ENCODE measurements at places on chromosomes 7 and 10.
A peak's percentile ranks its signal among the peaks of the same experiment; 100 is the strongest.

- DNase-seq = peak; percentile 27
- H3K4me3 ChIP-seq = no peak overlapping the region
- H3K36me3 ChIP-seq = no peaks in the 10 kb centered on the region
- no peaks in the 10 kb centered on the region for H3K27me3 ChIP-seq
These were observed 447.9 kb upstream of the PFKP start for GRCh38 chr10:2619472-2619871.

DNA sequence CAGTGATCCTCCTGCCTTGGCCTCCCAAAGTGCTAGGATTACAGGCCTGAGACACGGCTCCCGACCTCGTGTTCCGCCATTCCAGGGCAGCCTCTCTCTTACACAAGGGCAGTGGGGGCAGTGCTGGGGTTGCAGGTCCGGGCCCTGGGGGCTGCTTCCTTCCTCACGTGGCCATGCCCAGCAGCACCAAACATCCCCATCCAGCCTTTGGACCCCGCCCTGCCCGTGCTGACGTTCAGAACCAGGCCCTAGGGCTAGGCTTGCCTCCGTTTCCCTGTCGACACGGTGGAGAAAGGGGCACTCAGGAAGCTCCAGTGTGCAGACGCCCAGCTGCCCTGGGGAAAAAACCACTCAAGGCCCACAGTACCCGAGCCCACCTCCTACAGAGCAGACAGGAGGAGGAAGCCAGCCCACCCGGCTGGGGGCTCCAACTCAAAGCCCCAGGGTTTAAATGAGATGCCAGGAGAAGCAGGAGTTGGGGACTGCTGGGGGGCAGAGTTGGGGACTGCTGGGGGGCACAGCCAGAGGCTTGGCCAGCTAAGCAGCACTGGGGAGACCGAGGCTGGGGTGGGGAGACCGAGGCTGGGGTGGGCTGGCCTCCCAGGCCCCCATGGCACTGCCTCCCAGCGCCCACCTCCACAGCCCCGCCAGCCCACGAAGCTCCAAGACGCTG lies 35.9 kb downstream of the ADAP1 start:
- DNase-seq = no peak
- no peak overlapping the region for H3K4me3 ChIP-seq
- H3K36me3 ChIP-seq = no peaks in the 10 kb centered on the region
- no peaks in the 10 kb centered on the region for H3K27me3 ChIP-seq

GRCh38 chr10:129965425-129965808 lies 1.3 kb upstream of the EBF3 start:
- peak overlapping the region; percentile 8 for H3K4me3 ChIP-seq
- H3K4me1 ChIP-seq = peaks cover 13% of the 10 kb centered on the region

- no peak overlapping the region for H3K27ac ChIP-seq
- no peak for DNase-seq
- H3K4me1 ChIP-seq = no peaks in the 10 kb centered on the region
- no peak overlapping the region for H3K4me3 ChIP-seq
- H3K36me3 ChIP-seq = no peaks in the 10 kb centered on the region
These were observed 71.7 kb upstream of the TPK1 start for GRCh38 chr7:144907577-144907976.

DNA sequence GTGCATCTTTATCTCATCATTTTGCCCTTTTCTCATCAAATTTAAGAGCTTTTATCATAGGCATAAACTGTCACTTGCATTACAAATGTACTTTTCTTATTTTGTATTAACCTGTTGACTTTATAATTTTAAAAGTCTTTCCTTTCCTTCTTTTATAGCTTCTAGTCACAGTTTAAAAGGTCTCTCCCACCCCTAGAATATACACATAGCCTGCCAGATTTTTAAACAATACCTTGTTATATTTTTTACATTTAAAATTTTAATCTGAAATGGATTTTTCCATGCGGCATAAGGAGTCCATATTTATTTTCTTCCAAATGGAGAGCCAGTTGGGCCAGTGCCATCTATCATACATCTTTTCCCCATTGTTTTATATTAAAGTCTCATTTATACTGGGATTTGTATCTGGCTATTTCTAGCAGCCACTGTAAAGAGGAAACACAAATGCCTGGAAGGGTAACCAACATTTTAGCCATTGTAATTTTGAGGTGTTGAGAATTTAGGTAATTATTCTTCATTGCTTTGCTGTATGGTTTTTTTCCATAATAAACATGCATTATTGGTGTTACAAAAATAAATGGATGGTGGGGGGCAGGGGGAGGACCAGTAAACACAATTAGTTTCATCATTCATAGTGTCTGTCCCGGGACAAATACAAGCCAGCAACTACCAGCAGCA lies 92.8 kb downstream of the CCDC71L start:
- no peak overlapping the region for H3K4me3 ChIP-seq
- no peak overlapping the region for H3K27ac ChIP-seq
- H3K36me3 ChIP-seq = no peaks in the 10 kb centered on the region
- H3K27me3 ChIP-seq = no peaks in the 10 kb centered on the region
- H3K4me1 ChIP-seq = no peaks in the 10 kb centered on the region

- no peaks in the 10 kb centered on the region for H3K4me1 ChIP-seq
- no peaks in the 10 kb centered on the region for H3K36me3 ChIP-seq
- H3K27ac ChIP-seq = no peak overlapping the region
- DNase-seq = no peak
- H3K4me3 ChIP-seq = no peak overlapping the region
- no peaks in the 10 kb centered on the region for H3K27me3 ChIP-seq
These were observed 363.5 kb upstream of the NUPR2 start for GRCh38 chr7:56479748-56480147.

DNA sequence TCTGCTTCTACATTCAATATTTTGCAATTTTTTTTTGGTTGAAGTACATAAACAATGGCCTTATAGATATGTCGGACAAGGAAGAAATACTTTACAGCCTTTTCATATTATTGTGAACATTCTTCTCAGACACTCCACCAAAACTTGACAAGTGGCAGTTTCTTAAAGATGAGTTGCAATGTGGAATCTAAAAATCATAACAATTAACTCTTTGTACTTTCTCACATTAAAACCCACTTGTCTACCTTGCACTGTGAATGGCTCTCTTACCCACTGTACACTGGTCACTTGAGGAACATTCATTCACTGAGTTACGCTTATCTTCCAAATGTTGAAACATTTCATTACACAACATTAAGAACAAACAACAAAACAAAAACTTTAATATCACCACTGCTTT lies 44.2 kb downstream of the ARHGAP12 start:
- no peak overlapping the region for H3K27ac ChIP-seq
- no peaks in the 10 kb centered on the region for H3K36me3 ChIP-seq
- no peaks in the 10 kb centered on the region for H3K4me1 ChIP-seq
- H3K4me3 ChIP-seq = no peak overlapping the region
- no peaks in the 10 kb centered on the region for H3K27me3 ChIP-seq

DNA sequence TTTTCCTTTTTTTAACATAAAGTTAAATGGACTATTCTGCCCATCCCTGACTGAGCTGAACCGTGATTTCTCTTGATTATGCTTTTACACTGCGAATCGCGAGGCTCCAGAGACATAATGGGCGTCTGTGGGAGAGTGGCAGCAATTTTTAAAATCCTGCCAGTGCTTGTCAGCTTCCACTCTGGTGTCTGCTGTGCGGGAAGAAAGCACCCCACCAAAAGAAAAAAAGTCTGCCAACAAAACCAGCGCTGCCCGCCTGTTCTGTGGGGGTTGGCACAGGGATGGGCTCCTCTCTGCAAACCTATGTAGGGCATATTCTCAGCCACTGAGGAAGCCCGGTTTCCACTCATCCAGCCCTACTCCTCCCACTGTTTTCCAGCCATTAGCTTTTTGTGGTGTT lies 592.3 kb upstream of the GALNT17 start:
- no peak overlapping the region for H3K4me3 ChIP-seq
- no peak overlapping the region for H3K27ac ChIP-seq
- no peaks in the 10 kb centered on the region for H3K4me1 ChIP-seq
- no peaks in the 10 kb centered on the region for H3K36me3 ChIP-seq

DNA sequence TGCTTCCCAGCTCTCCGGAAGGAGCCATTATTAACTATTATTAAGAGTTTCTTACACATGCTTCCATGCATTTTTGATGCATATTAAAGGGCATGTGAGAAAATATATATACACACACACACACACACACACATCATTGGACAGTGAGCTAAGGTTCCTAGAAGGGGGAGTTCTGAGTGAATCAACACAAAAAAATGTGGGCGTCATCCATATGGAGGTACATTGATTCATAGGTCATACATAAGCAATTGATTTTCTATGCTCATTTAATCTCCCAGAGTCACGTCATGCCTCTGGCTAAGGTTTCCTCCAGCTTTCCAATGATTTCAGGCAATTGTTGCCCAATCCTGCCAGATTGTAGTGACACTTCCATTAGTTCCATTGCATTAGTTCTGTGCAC lies 269.4 kb downstream of the DNAJB9 start:
- no peak overlapping the region for H3K27ac ChIP-seq
- no peak for DNase-seq
- H3K4me3 ChIP-seq = no peak overlapping the region
- no peaks in the 10 kb centered on the region for H3K36me3 ChIP-seq

DNA sequence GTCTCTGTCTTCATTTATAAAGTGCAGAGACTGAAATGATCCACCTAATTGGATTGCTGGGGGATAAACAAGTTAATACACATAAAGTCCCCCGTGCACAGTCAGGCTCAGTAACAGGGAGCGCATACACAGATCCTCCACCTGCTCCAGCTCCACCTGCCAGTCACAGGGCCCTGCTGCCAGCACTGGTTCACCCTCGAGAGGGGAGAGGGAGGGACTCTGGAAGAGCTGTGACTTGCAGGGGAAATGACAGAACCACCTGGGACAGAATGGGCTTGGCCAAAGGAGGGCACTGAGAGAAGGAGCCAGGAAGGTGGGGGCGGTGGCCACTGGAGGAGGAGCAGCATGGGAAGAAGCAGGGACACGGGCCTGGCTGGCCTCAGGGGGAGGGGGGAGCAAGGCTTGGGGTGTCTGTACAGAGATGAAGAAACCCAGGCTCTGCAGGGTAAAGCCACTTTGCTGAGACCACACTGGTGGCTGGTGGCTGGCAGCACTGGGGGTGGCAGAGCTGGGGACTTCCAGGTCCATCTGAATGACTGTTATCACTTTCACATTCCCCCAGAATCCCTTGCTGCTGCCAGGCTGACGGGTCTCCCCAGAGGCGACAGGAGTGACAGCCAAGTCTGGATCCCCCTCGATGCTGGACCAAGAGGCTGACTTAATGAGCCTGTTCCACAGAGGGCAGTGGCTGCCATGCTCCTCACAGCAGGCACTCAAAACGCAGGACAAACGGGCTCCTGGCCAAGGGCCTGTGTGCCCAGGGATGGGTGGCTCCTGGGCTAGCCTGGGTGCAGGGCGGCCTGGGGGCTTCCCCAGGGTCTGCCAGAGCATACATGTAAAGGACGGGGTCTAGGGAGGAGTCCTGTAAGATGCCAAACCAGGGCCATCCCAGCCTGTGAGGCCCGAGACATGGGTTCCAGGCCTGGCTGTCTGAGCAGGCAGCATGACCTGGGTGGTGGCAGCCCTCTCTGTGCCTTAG lies 151.1 kb downstream of the SH3PXD2A start:
- no peak for DNase-seq
- no peaks in the 10 kb centered on the region for H3K4me1 ChIP-seq

DNA sequence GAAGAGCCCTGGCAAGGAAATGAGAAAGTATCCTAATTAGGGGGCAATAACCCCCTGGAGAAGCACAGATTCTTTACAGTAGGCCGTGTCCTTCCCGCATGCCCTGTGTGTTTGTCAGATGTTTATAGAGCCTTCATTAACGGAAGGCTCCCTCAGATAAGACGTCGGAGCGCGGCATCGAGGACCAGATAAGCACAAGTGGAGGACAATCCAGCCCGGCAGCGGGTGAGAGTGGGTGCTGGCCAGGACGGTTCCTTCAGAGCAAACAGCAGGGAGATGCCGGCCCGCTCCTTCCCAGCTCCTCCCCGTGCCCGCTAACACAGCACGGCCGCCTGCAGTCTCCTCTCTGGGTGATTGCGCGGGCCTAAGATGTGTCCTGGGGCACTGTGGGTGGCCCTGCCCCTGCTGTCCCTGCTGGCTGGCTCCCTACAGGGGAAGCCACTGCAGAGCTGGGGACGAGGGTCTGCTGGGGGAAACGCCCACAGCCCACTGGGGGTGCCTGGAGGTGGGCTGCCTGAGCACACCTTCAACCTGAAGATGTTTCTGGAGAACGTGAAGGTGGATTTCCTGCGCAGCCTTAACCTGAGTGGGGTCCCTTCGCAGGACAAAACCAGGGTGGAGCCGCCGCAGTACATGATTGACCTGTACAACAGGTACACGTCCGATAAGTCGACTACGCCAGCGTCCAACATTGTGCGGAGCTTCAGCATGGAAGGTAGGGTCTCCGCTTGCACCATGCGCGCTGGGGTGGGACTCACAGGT lies at the start of gene GDF2:
Gene GDF2 (plus strand): TSS at position 155 of the 762 bp plus-strand sequence. CDS start 215 bp downstream, at position 370.
- no peak within 1 kb of the TSS for H3K27ac ChIP-seq
- no peak within 1 kb of the TSS for H3K4me3 ChIP-seq
- no peaks in the 10 kb centered on the region for H3K36me3 ChIP-seq
- H3K27me3 ChIP-seq = no peaks in the 10 kb centered on the region
- no peak for DNase-seq

DNA sequence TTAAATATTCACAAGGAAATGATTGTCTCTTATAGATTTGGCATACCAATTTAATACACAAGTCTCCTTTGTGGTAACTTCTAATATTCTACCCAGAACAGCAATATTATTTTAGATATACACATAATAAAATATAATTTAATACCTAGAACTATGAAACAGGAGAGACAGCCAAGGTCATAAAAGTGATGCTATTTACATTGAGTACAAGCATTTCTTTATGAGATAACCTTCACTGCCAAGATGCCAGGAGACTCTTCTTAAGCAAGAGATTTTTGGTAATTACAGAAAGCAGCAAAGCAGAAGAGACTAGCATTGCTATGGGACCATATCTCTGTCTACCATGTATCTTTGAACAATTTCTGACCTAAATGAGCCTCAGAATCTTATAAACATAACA lies 764.6 kb upstream of the GHITM start:
- no peaks in the 10 kb centered on the region for H3K4me1 ChIP-seq
- no peaks in the 10 kb centered on the region for H3K36me3 ChIP-seq

GRCh38 chr10:49177391-49178355 lies 10.5 kb downstream of the TMEM273 start:
- H3K36me3 ChIP-seq = no peaks in the 10 kb centered on the region
- H3K27ac ChIP-seq = no peak overlapping the region
- H3K27me3 ChIP-seq = no peaks in the 10 kb centered on the region
- DNase-seq = no peak
- no peak overlapping the region for H3K4me3 ChIP-seq

DNA sequence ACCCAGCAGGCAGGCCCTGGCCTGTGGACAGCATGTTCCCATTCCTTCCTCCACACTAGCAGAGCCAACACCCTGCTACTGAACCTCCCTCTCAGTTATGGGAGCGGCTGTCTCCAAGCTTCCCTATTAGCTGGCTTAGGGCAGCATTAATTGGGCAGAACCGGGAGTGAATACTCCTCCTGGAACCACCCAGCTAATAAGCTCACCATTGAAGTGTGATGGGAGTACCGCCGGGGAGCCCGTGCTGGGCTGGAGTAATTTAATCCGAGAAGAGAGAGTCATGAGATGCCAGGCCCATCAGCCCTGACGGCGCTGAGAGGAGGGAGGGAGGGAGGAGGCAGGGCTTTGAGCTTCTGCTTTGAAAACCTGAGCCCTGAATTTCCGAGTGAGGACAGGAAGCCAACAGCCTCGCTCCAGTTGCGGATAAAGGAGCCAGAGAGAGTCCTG lies 31.8 kb upstream of the ELFN1 start:
- 0 out of 2 replicates have a peak, but pooled peaks cover 1% of the 10 kb centered on the region for H3K4me1 ChIP-seq
- H3K4me3 ChIP-seq = no peak overlapping the region
- H3K27me3 ChIP-seq = no peaks in the 10 kb centered on the region
- H3K27ac ChIP-seq = no peak overlapping the region
- H3K36me3 ChIP-seq = no peaks in the 10 kb centered on the region
- DNase-seq = peak; percentile 9

GRCh38 chr10:131211559-131211958 lies 100.0 kb downstream of the TCERG1L start:
- no peaks in the 10 kb centered on the region for H3K4me1 ChIP-seq
- no peaks in the 10 kb centered on the region for H3K36me3 ChIP-seq
- H3K4me3 ChIP-seq = no peak overlapping the region
- no peak for DNase-seq
- no peaks in the 10 kb centered on the region for H3K27me3 ChIP-seq
